Fibroblast of lung (primary cell): ENCODE measurements at places on chromosomes 3 and 15. TPM values are rescaled to one million over a fixed set of nuclear protein-coding genes. Genes with fewer than 3 reads are reported as not detected.

DNA sequence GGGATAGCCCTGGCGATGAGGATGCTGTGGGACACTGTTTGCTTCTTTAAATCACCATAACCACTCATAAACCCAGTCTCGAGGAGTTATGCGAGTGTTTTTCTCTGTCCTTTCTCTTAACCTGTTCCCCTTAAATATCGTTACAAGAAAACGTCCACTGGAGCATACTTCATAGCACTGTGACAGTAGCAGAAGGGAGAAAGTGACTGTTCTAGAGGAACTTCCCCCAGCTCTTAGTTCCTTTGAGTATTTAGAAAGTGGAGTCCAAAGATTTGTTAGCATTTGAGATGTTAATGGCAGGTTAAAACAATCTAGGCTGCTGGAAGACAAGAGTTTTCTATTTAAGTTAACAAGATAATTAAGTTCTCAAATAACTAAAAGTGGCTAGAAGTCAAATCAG, 142.0 kb downstream of the GADL1 start:
- no peak overlapping the region for H3K4me3 ChIP-seq
- no peaks in the 10 kb centered on the region for H3K27me3 ChIP-seq

GRCh38 chr3:114323546-114324254, 29.9 kb downstream of the TIGIT start:
- DNase-seq, result no peak
- no peaks in the 10 kb centered on the region for H3K4me1 ChIP-seq
- H3K4me3 ChIP-seq, result no peak overlapping the region
- H3K27me3 ChIP-seq, result no peaks in the 10 kb centered on the region
- H3K27ac ChIP-seq, result no peak overlapping the region

DNA sequence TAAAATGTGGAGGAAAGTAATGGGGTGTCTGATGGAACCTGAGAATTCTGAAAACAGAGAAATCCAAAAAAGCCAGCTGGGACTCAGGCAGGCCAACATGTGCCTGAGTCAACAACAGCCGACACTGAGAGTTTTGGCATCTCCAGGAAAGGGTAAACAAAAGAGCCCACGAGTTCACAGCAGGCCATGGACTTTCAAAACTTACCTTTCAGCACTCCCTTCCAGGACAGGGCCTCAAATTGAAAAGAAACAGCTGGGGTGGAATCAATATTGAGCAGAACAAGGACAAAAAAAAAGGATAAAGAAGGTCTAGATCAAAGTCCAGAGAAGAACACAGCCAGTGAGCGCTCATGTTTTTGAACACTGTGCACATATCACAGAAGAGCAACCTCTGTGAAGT, 735.4 kb upstream of the GRM7 start:
- no peaks in the 10 kb centered on the region for H3K27me3 ChIP-seq
- DNase-seq, result no peak
- H3K4me3 ChIP-seq, result no peak overlapping the region
- H3K36me3 ChIP-seq, result no peaks in the 10 kb centered on the region
- no peak overlapping the region for H3K27ac ChIP-seq

DNA sequence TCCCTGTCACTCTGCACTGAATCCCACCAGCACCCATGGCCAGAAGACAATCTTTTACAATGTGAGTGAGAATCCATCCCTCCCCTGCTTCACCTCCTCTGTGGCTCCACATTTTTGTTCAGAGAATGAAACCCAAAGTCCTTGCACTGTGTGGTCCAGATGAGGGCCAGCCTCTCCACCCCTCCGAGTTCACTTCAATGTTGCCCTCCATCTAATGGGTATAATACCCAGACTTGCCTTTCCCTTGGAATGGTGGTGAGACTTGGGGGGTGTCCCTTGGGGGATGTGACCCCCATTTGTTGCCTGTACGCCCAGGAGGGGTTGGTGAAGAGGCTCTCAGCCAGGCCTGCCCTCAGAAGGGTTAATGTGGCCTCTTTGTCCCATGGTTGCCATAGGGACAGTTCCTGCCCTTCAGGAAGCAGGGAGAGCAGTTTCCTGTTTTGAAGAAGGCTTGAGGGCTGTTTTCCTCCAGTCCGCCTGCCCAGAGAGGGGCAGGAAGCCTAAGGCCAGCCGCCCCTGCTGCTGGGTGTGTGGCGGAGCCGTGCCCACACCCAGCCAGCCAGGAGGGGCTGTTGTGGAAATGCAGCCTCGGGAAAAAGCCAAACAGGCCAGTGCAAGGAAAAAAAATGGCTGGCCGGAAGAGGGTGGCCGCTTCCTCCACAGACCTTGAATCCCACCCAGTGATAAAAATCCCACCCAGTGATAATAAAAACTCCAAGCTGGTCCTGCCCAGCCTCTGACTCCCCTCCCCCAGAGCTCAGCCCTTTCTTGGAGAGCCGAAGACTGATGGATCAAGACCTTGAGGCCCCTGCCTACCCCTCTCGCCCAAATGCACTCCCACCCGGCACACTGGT, 14.6 kb upstream of the FGD5 start:
- H3K27ac ChIP-seq, result no peak overlapping the region
- H3K4me1 ChIP-seq, result no peaks in the 10 kb centered on the region

DNA sequence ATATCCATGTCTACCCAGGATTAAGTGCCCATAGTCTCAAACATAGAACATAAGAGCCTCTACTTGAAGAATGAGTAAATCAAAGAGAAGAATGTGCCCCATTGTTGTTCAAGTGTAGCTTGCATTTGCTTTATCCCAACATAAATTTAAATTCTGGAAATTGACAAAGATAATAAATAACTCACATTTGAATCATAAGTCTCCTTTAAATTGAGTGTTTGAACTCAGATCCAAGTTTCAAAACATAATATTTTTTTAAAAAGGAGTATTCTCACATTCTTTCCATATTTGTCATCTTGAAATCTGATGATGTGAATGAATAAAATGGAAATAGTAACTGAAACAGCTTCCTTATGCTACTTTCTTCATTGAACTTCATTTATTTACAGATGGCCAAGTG, 135.2 kb downstream of the MECOM start:
- no peak overlapping the region for H3K27ac ChIP-seq
- no peaks in the 10 kb centered on the region for H3K36me3 ChIP-seq
- H3K4me3 ChIP-seq, result no peak overlapping the region
- peak; percentile 60 for DNase-seq

DNA sequence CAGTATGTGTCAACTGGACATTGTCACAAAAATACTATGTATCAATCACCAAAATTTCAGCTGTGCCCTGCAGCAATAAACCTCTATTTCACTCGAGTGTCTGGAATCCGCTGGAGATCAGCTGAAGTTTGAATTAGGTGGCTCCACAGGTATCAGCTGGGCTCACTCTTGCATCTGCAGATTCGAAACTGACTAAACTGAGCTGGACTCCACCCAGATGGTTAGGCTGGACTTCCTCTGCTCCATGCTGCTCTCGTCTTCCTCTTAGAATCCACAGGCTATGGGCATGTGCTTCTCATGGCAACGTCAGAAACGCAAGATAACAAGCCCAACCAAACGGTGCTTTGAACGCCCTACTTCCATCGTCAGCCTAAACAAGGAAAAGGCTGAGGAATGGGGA, 565.3 kb upstream of the ROBO2 start:
- no peak overlapping the region for H3K4me3 ChIP-seq
- H3K27me3 ChIP-seq, result no peaks in the 10 kb centered on the region
- H3K4me1 ChIP-seq, result no peaks in the 10 kb centered on the region
- no peak overlapping the region for H3K27ac ChIP-seq
- DNase-seq, result no peak

DNA sequence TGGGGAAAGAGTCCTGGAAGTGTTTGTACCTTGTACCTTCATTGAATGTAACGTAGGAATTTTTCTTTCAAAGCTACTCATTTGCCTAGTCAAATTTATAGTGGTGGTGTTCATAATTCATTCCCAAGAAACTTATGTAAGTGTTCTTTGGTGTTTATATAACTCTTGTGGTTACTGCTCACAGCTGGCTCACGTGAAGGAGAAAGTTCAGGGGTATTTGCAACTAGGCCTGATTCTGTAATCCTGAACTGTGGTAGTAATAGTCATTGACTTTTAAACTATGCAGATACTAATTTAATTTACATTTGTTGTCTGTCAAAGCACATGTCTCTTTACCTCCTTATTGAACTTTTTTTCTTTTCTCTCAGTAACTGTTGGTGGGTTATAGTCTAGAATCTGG, 50.5 kb upstream of the TEX264 start:
- no peak overlapping the region for H3K27ac ChIP-seq
- no peak overlapping the region for H3K4me3 ChIP-seq
- peak; percentile 88 for DNase-seq
- H3K36me3 ChIP-seq, result no peaks in the 10 kb centered on the region
- peaks cover 19% of the 10 kb centered on the region for H3K4me1 ChIP-seq

- H3K27ac ChIP-seq, result no peak overlapping the region
- no peaks in the 10 kb centered on the region for H3K36me3 ChIP-seq
- H3K27me3 ChIP-seq, result peaks cover 6% of the 10 kb centered on the region
- no peak overlapping the region for H3K4me3 ChIP-seq
Measured at GRCh38 chr15:68389936-68390817, 41.8 kb downstream of the ITGA11 start.

DNA sequence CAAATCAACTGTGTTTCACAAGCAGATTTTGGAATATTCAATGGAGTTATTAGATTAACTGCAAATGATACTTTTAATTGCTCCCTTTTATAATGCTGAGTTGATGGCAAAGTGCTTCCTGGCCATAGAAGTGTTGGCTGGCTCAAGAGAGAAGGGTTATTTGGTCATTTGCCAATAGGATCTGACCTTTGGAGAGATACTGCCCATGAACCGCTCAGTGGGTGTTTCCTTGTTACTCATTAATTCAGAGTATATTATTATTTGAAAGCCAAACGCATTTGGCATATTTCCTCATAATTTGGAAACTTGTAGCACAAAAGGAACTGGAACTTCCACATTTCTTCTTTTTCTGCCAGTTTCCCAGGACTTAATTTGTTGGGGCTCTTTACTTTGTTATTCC, 234.7 kb downstream of the CDIN1 start:
- no peak for DNase-seq
- H3K4me3 ChIP-seq, result no peak overlapping the region
- no peaks in the 10 kb centered on the region for H3K4me1 ChIP-seq

DNA sequence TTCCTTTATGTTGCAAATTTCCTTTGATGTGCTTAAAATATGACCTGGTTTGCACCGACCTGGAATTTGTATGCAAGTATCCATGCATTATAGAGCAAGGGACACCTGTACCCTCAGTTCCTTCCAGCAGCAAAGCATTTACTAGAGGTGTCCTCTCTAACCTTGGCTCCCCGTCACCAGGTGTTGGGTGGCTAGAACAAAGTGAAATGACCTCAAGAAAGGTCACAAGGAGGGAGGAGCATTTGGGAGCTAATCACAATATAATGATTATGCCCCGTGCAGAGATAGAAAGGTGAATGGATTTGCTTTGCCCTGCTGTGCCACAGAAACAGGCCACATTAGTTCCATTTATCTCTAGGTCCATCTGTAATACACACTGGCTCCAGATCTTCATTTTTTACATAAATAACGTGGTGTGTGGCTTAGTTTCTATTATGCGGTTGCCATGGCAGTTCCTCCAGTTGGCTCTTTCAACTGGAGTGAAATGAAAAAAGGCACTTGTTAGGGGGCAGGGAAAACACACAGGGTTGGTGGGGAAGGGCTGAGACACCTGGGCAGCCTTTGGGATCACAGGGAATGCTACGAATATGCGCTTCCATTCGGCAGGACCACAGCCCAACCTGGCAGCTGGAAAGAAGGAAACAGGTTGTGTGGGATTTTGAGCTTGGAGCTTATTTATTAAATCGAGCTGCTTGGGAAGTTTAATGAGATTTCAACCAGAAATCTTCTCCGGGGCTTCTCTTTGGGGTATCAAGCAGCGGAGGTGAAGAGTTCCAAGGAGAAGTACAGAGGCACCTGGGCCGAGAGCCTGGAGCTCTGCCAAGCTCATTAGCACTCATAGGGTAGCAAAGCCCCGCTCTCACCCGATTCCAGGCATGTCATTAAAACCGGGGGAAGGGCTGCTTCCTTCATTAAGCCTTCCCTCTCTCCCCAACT, 233.5 kb upstream of the ST8SIA2 start:
- H3K4me1 ChIP-seq, result no peaks in the 10 kb centered on the region
- no peak overlapping the region for H3K27ac ChIP-seq
- no peak overlapping the region for H3K4me3 ChIP-seq

GRCh38 chr15:29690765-29691475, 131.3 kb downstream of the TJP1 start:
- DNase-seq, result peak; percentile 28
- H3K27me3 ChIP-seq, result no peaks in the 10 kb centered on the region
- peaks cover under 1% of the 10 kb centered on the region for H3K4me1 ChIP-seq
- H3K27ac ChIP-seq, result no peak overlapping the region
- H3K36me3 ChIP-seq, result no peaks in the 10 kb centered on the region

GRCh38 chr3:98573181-98573728, 20.2 kb downstream of the CPOX start:
- H3K27ac ChIP-seq, result no peak overlapping the region
- no peaks in the 10 kb centered on the region for H3K36me3 ChIP-seq
- DNase-seq, result peak; percentile 54
- H3K4me3 ChIP-seq, result no peak overlapping the region
- H3K27me3 ChIP-seq, result no peaks in the 10 kb centered on the region

GRCh38 chr15:40310001-40310959, 2.5 kb upstream of the PLCB2 start:
- peaks cover 29% of the 10 kb centered on the region for H3K27me3 ChIP-seq
- H3K27ac ChIP-seq, result no peak overlapping the region
- peaks cover 2% of the 10 kb centered on the region for H3K4me1 ChIP-seq
- no peaks in the 10 kb centered on the region for H3K36me3 ChIP-seq
- H3K4me3 ChIP-seq, result no peak overlapping the region
- DNase-seq, result peak; percentile 42

DNA sequence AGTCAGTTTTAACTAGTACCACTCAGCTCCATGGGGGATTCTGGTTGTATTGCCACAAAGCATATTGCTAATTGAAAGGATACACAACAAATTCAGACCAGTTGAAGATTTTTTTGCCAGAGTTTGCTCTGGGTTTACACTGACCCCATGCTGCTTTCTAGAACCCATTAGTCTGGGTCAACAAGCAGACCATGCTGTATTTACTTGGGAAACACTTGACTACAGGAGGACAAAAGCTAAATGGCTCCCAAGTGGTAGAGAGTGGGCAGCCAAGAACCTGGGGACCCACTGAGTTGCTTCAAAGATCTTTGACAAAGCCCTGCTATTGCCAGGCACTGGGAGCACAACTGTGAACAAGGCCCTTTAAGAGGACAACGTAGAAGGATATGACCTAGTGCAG, 86.8 kb upstream of the PSMD6 start:
- H3K4me3 ChIP-seq, result no peak overlapping the region
- H3K27ac ChIP-seq, result no peak overlapping the region
- H3K4me1 ChIP-seq, result no peaks in the 10 kb centered on the region
- H3K36me3 ChIP-seq, result peaks cover 2% of the 10 kb centered on the region

- H3K27ac ChIP-seq, result no peak overlapping the region
- no peaks in the 10 kb centered on the region for H3K4me1 ChIP-seq
- H3K4me3 ChIP-seq, result no peak overlapping the region
- no peaks in the 10 kb centered on the region for H3K27me3 ChIP-seq
- no peaks in the 10 kb centered on the region for H3K36me3 ChIP-seq
Measured at GRCh38 chr15:98178861-98179260, 218.4 kb downstream of the ARRDC4 start.

GRCh38 chr15:45618813-45619212, 16.0 kb upstream of the SQOR start:
- no peaks in the 10 kb centered on the region for H3K27me3 ChIP-seq
- H3K36me3 ChIP-seq, result no peaks in the 10 kb centered on the region
- no peak for DNase-seq
- no peak overlapping the region for H3K4me3 ChIP-seq

NOP10 gene
- total RNA-seq, result 151 and 189 TPM in 2 replicates

STRA6 gene
- total RNA-seq, result 0.17 TPM in 1 of 2 replicates, not detected in the other

EEFSEC gene
- total RNA-seq, result 2.3 and 2.6 TPM in 2 replicates

NANOGP8 gene
- not detected in 2 replicates for total RNA-seq

SEMA4B gene
- 14.1 and 30.4 TPM in 2 replicates for total RNA-seq

ALPK3 gene
- 0.26 and 0.50 TPM in 2 replicates for total RNA-seq

NOX5 gene
- under 0.01 and 0.33 TPM in 2 replicates for total RNA-seq

SPATA12 gene
- total RNA-seq, result not detected in 2 replicates

KPNA1 gene
- total RNA-seq, result 21.3 and 23.9 TPM in 2 replicates

TIMMDC1 gene
- total RNA-seq, result 52.6 and 59.5 TPM in 2 replicates
